ENCODE measurements at places on chromosomes 13 and 19. TPM values are rescaled to one million over a fixed set of nuclear protein-coding genes. Genes with fewer than 3 reads are reported as not detected.

DNA sequence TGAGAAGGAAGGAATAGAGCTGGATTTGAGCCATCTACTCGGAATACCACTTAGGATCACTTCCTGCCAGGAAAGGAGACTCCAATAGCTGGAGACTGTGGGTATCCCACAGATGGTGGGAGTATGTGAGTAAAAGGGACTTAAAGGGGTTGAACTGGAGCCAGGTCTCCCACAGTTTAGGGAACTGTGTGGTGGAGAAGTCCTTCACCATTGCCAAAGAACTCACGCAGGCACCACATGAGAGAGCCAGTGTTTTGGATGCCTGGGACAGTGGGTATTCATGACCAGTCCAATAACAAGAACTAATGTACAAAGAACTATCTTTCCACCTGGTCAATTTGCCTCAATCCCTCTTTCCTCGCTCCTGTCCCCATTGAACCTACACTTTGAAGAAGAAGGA, 24.4 kb upstream of the MYCBP2 start:
- DNase-seq: peak; percentile 29

- DNase-seq: no peak
Measured at GRCh38 chr19:47130120-47130588, 481 bp upstream of the SAE1 start.

DNA sequence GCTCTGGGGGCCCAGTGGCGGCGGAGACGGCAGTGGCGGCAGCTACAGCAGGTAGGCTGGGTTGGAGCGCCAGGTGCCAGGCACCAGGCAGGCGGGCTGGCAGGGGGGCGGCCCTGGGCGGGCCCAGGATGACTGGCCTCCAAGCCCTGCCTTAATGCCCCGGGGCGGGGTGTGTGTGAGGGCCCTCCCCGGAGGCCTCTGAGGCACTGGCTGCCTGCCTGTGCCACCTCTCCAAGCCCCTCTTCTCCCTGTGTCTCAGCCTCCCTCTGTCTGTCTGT, at the start of gene KLK11:
Gene KLK11 (minus strand): TSS at position 63 of the 278 bp plus-strand sequence. CDS start 985 bp downstream, outside the sequence.
- no peak for DNase-seq

FGF21 gene
- not detected for polyA plus RNA-seq

Measured in right cardiac atrium (tissue), 5 donors.